ENCODE measurements at places on chromosomes 7 and 10.

DNA sequence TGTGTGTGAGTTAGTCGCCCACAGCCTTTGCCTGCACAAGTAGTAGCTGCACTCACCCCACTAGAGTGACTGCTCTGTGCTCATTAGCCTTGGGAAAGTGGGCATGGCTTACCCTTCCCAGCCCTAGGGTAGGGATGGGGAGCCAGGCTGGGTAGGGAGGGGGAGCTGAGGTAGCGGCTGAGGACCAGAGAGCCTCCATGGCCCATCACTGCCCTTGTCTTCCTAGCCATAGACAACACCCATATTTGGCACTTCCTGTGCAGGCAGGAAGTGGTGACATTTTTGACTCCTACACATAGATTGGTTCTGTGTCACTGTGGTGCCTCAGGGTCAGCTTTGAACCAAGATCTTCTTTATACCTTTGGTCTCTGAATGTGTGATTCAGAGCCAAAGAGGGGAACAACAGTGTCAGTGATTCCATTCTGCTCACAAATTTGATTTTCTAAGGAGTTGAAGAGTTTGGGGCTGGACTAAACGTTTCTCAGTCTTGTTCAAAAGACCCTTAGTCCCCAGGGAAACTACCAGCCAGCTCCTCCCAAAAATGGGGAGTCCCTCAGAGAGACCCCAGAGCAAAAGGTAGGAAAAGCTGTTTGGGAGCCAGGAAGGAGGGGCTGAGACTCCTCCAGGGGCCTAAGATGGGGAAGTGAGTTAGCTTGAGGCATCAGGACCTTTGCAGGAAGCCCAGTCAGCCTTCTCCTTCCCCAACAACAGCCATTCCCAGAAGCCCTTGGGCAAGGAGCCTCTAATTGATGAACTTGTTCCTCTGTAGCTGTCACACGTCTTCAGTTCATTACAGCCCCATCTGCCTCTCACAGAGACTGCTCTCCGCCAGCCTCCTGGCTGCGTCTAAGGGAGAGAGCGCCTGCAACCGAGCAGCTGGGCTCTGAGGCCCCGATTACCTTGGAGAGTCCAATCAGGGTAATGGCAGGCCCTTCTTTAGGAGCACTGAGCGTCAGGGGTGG lies 135.0 kb downstream of the CDH23 start:
- no peak for DNase-seq

DNA sequence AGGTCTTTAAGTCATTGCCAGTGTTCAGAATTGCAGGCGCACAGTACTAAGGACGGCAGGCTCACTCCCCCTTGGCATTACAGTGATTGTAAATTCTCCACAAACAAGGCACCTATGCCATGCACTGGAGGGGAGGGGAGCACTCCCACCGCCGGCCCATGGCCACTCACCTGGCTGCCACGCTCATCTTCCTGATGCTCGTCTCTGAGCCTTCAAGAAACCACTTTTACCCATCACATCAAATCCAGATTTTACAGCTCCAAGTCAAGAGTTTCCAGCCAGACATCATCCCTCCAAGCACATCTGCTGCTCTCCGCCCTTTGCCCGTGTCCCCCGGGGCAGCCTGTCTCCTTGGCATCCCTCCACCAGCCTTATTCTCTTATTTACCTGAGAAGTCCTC lies 350.2 kb upstream of the SHH start:
- no peak for DNase-seq

- DNase-seq, result no peak
Measured at GRCh38 chr7:26627221-26627620, 237.2 kb downstream of the SKAP2 start.

GRCh38 chr10:4303045-4303444 lies 518.0 kb upstream of the KLF6 start:
- no peak for DNase-seq

DNA sequence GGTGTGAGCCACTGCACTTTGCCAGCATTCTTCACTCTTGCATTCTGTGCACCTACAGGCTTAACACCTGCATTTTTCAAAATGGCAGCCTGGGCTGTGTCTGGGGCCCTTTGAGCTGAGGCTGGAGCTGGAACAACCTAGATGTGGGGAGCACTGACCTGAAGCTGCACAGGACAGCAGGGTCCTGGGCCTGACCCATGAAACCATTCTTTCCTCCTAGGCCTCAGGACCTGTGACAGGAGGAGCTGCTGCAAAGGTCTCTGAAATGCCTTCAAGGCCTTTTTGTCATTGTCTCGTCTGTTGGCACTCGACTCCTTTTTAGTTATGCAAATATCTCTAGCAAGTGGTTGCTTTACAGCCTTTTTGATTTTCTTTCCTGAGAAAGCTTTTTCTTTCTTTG lies 82.3 kb downstream of the INPP5A start:
- DNase-seq, result no peak

GRCh38 chr7:105802604-105803428 lies 73.6 kb downstream of the ATXN7L1 start:
- no peak for DNase-seq

- DNase-seq, result no peak
Measured at GRCh38 chr10:9605231-9605630, 1412.4 kb upstream of the CELF2 start.

DNA sequence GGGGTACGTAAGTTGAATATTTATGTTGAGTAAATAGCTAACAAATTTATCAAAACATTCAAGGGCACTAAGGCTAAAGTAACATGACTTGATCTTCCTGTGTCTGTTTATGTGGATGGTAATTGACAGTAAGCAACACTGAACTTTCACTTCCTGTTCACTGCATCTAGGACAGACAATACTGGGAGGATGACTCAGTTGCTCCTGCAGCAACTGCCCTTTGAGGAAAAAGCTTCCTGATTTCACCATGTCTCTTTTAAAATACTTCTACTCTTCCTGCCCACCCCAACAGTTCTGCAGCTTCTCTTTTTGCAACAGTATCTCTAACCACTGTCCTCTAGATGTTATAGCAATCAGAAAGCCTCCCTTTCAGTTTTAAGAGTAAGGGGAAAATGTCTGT lies 76.6 kb upstream of the HGF start:
- no peak for DNase-seq

DNA sequence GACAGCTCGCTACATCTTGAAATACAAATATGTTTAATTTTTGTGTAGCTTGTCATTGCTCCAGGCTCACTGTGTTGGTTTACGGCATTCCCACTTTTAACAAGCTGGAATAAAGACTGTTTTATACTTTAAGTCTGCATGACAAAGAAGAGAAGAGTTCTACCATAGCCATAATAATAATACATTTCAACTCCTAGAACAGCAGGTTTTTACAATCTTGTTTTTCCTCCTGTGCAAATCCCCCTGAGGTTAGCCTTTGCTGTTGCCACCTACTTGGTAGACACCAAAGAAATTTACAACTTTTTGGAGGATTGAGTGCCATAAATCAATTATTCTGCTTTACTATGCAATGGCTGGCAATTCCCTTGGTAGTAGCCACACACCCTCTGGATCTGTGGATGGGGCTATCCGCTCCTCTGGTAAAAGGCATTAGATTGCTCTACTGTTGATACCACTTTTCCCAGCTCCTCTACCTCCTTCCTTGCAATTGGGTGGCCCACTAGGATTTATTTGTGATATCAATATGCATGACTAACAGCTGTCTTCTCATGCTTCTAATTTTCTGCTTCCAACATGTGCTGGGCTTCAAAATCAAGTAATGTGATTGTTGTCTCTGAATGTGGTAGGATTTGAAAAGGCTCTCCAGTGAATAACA lies 60.2 kb downstream of the SFMBT2 start:
- DNase-seq, result no peak

DNA sequence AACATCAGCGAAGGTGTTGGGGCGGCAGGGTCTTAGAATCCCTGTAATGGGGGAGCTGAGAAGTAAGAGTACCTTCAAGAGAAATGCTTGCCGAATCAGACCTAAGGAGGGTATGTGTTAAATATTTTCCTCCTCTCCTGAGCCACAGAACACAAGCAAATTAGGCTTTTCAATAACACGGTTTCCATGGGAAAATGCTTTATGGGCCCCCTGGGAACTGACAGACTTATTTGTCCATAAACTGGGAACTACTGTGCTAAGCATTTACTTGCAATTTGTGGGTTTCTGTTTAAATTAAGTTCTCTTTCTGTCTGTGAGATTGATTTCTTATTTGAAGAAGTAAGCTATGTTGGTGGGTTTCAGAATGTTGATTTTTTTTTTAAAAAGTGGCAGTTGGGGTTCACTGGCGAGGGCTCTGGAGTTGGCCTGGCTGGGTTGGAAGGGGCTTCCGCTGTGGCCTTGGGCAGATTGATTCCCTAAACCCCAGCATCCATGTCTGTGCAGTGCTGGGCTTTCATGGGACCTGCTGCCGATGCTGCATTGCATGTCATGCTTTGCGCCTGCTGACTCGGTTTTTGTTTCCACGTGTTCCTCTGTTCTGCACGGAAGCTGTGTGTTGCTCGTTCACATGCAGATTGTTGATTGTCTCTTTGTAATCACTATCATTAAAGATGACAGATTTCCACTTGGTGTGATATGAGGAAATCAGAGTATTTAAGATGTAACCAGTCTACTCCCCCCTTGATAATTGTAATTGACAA lies 7.2 kb downstream of the RBM17 start:
- DNase-seq, result no peak

DNA sequence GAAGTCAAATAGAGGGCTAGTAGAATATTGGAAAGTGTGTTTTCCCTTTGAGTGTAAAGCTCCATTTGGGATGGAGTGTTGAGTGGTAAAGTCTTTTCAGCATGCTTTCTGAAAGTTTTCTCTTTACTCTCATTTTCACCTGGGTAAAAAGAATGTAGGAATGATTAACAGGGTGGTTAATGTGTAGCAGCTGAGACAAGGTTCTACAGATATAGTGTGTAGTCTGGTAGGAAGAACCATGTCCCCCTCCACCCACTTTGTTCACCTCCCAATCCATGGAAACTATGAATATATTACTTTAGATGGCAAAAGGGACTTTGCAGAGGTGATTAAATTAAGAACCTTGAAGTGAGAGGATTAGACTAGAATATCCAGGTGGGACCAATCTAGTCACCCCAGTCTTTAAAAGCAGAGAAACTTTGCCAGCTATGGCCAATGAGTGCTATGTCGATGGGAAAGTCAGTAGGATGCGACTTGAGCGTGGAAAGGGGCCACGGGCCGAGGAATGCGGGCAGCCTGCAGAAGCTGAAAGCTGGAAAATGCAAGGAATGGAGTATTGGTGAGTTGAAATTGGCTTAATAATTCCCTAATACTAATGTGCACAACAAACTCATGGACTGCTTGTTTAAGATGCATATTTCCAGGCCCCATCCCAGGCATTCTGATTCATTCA lies 166.3 kb upstream of the AHR start:
- no peak for DNase-seq

DNA sequence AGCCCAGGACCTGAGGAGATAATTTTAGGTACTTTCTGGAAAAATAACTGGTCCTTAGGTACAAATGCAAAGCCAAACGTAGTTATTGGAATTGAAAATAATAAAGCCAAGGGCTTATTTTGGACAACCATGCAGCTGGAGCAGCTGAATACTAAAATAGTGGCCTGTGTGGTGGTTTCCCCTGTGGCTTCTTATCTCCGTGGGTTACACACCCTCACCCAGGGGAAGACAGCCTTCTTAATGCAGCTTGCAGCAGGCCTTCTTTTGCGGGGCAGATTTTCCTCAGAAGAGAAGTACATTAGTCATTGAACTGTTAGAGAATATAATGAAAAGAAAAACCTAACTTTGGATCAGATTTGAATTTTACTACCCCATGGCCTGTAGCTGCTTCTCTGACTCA lies 133.5 kb downstream of the ST7 start:
- no peak for DNase-seq

DNA sequence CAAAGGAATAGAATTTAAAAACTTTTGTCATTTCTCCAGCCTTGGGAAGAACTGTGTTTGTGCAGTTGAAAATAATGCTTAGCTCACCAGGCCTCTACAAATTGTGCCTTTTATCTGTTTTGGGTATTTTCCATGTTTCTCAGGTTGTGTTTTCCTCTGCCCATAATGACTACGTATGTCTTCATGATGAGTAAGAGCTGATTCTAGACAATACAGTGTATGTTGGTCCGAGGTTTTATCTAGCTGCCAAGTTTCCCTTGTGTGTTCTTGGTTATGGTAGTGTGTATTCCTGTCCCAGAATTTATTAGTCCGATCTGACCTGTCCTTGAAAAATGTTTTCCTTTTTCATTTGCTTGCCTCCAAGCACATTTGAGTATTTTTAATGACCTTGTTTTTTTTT lies 83.7 kb upstream of the GLCCI1 start:
- DNase-seq, result no peak

DNA sequence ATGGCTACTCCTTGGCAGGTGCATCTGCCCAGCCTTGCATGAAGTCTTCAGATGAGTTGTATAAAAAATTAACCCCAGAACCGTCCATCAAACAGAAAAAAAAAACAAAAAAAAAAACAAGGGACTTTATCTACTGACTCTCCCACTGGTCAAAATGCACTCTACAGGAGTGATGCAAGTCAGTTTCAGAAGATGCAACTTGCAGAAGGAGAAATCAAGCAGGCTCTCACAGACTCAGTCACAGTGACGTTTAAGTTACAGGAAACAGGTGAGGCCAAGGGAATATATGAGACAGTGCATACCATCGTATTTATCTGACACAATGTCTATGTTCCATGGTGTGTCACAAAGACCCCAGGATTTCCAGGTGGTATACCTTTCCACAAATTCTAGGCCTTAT lies 17.5 kb upstream of the PRPS1L1 start:
- DNase-seq, result no peak

DNA sequence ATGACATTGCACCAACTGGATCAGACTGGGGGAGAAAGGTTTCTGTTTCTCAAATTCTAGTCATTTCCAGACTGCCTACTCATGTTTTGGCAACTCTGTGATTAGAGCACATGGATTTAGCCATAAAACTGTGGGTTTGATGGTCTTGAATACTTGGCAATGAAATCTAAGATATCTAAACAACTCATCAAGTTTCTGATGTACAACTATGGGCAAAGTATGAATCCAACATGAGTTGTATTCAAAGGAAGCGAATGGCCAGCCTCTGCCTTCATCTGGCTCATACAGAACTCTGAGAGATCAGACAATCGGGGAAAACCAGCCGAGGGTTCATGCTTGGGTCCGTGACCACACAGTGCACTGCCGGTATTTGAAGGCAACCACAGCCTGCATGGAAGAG lies 144.3 kb downstream of the ADAM12 start:
- no peak for DNase-seq

DNA sequence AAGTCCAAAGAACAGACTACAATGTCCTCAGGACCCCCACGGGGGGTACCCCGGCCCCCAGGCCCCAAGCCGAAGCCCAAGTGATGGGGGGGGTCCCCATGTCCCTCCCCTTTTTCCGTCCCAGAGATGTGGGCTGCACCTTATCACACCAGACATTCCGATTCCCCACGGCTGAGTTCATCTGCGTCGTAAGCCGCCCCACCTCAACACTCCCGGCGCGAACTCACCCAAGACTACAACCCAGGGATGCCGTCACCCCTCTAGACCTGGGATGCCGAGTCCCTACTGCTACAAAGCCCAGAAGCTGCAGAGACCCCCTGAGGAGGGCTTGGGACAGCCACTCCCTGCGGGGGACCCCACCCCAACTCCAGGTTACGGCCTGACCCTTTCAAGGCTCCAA lies 14.5 kb downstream of the PDGFA start:
- DNase-seq, result no peak
